Heart left ventricle (tissue), 16 donors: ENCODE measurements at places on chromosomes 6 and 20. TPM values are rescaled to one million over a fixed set of nuclear protein-coding genes. Genes with fewer than 3 reads are reported as not detected.

DNA sequence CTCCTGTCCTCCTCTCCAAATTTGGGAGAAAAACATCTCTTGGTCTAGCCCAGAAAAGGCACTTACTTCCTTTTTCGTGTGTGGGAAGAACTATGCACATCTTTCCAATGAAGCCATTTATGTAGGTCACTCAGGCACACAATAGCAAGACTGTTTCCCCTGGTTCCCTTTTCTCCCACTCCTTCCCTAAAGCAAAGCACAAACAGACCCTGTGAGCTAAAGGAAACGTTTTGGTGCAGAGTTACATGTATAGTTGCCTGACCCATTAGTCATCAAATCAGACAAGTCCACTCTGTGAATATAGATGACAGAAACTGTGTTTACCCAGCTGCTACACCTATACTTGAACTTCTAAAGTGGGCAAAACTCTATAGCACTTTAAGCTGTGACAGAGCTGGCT is 474.6 kb downstream of the COL12A1 start:
- no peak for DNase-seq

GRCh38 chr6:155440398-155441111 is 15.1 kb downstream of the NOX3 start:
- DNase-seq: no peak

DNA sequence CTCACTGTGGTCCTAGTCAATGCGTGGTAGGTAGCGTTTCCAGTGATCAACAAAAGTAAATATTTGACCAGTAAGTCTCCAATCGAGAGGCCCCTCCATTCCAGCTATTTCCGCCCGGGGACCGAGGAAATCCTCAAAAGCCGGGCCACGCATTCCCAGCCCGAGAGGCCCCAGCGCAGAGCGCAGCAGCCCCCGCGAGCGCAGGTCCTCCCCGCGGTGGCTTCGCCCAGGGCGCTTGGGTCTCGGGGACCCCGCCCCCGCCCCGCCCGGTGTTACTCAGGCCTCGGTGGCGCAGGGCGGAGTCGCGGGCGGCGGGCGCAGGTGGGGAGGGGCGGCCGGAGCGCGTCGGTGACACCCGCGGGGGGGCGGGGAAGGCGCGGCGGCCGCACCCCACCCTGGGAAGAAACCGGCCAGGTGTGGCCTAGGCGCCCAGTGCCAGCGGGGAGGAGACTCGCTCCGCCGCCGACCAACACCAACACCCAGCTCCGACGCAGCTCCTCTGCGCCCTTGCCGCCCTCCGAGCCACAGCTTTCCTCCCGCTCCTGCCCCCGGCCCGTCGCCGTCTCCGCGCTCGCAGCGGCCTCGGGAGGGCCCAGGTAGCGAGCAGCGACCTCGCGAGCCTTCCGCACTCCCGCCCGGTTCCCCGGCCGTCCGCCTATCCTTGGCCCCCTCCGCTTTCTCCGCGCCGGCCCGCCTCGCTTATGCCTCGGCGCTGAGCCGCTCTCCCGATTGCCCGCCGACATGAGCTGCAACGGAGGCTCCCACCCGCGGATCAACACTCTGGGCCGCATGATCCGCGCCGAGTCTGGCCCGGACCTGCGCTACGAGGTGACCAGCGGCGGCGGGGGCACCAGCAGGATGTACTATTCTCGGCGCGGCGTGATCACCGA is at the start of gene DSP:
TSS of gene DSP (plus strand) at position 497 of the 890 bp plus-strand sequence. CDS start at position 742, 245 bp downstream.
- DNase-seq: peak; percentile 83

DNA sequence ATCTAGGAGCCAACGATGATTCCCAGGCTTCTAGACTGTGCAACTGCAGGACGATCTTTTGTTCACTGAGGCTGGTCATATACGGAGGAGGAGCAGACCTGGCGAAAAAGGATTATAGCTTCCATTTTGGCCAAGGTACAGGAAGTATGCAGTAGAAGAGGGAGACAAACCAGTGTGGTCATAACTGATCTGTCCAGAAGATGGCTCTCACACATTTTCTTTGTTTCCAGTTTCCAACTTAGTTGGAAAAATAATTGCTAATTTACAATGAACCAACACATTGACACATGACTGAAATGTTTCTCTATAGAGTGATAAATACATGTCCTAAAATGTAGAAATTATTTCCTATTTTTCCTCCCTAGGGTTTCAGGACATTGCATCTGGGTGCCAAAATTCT is 364.1 kb upstream of the BTBD3 start:
- no peak for DNase-seq

- DNase-seq: no peak
Measured at GRCh38 chr6:151412909-151413308, 21.6 kb upstream of the ZBTB2 start.

DNA sequence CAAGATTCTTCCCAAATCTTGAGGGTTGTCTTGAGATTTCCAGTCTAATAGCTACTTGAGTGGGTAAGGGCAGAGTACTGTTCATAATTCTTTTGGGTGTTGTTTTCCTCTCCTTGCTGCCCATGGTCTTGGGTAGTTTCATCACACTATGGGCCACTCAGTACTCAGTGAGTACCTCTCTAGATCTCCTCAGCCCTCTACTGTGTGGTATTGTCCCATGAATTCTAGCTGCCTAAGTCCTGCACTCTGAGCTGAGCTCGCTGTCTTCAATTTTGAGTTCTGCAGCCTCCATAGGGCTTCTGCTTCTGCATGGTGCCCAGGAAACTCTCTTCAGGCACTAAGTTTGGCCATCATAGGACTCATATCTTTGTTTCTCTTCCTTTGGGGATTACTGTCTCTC is 42.3 kb downstream of the ASXL1 start:
- DNase-seq: no peak

DNA sequence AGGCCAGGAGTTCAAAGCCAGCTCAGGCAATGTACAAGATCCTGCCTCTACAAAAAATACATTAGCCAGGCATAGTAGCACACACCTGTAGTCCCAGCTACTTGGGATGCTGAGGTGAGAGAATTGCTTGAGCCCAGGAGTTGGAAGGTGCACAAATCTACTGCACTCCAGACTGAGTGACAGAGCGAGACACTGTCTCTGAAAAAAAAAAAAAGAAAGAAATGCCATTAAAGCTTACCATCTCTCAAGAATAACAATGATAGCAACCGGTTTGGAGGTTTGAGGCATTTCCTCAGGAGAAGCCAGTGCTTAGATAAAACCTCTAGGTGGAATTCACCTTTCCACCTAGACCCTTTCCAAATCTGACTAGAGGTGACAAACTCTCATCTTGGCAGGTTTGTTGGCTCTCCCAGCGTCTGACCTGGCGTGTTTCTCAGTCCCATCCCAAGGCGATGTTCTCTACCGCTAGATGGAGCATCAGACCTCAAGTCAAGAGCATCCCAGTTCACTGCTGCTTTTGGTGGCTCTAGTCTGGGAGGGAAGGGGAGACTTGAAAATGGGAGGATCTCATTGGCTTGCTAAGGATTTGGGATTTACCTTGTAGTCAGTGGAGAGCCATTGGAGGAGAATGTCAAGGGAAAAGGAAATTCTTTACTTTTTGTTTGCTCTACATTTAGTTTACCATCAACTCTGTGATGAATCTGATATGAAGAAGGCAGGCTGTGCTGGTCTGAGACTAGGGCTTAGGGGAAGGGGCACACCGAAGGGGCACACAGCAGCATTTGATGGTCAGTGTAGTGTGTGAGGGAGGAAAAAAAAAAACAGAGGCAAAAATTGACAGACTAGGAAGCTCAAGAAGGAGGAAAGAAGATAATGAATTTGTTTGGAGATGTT is 67.9 kb downstream of the NCOA7 start:
- no peak for DNase-seq

GRCh38 chr6:164911873-164912580 is 397.4 kb downstream of the C6orf118 start:
- no peak for DNase-seq

DNA sequence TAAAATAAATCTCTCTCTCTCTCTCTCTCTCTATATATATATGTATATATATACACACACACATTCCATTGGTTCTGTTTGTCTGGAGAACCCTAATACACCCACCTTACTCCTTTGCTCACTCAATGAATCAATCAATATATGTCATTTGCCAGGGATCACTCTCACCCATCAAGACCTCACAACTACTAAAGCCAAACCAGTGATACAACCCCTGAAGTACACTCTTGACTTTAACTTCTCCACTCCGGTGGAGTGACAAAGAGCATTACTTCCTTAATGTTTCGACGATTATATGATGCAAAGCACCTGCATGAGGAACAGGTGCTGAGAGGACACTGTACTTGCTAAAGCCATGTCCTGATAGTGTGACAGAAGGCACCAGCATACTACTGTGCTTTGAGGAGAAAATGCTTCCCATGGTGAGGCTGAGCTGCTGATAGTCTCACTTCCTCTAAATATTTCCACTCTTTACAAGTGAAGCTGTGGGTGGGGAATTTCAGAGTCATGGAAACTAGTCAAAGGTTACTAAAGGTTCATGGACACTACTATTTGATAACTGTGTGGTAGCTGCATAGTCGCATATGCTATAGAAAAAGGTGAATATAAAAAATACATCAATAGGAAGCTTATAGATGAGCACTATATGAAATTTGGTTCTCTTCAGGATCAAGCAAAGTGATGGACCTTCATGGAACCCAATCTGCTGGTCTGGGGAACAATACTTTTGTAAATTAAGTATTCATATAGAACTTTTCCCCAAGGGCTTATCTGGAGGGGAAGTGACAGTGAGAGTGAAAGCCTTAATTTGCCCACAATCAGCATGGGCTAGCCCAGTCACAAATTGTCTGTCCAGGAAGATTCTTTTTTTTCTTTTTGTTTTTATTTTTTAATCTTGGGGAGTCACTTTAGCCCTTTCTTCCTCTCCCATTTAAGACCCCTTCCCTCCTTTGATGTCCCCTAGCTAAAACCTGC is 141.9 kb upstream of the NEDD9 start:
- no peak for DNase-seq

The TNNC2 gene
- total RNA-seq: not detected

The ZBP1 gene
- 1.7 TPM for total RNA-seq

The NOX3 gene
- not detected for total RNA-seq
